ENCODE measurements at places on chromosomes 2 and 18. TPM values are rescaled to one million over a fixed set of nuclear protein-coding genes. Genes with fewer than 3 reads are reported as not detected.
A peak's percentile ranks its signal among the peaks of the same experiment; 100 is the strongest.

AMMECR1L gene
- 13.3 TPM for total RNA-seq

GPBAR1 gene
- total RNA-seq: 1.00 TPM

CYP26B1 gene
- 9.6 TPM for total RNA-seq

IL1R2 gene
- 3.7 TPM for total RNA-seq

CYP27C1 gene
- total RNA-seq: 0.20 TPM

POTEE gene
- 0.17 TPM for total RNA-seq

G6PC2 gene
- total RNA-seq: not detected

RBKS gene
- 6.5 TPM for total RNA-seq

RNU2-63P gene
- total RNA-seq: not detected

GPD2 gene
- 61.7 TPM for total RNA-seq

PTH2R gene
- 0.08 TPM for total RNA-seq

GRCh38 chr2:193808877-193809276 is 1614.1 kb upstream of the TMEFF2 start:
- no peak for DNase-seq

DNA sequence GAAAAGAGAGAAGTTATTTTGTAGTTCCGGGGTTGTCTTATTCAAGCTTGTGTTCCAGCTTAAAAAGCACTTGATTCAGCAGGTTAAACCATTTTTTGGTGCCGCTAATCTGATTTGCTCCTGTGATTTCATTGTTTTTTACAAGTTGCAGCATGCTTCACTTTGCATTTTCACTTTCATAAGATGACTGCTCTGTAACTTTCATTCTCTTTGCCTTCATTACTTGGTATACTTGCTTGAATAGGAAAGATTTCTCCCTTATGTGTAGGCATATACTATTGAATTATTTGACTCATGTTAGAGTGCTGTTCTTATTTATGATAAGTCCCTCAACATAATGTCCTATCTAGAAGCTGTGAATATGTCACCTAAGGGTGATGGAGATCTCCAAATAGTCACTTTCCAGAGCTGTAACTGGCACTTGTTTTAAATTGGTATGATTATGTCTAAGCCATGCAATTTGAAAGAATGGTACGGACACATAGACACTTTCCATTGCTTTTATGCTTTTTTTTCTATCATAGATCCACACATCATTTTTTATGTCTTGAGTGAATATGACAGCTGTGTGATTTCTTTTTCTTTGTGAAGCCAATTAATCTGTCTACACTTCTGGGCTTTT is 254.5 kb downstream of the DSEL start:
- DNase-seq: no peak

DNA sequence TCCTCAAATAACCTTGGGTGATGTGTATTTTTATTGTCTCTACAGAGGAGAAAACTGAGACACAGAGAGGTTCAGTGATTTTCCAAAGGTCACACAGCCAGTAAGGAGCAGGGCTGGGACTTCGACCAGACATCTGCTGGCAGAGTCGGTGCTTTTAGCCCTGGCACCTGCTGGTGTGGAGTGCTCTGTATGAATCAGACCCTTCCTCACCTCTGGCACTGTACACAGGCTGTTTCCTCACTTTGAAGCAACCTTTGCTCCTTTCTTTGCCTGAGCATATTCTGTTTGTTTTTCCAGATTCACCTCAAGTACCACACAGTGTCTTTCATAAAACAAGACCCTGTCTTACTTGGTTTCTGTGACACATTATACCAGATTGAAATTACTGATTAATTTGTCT is 107.9 kb downstream of the DPP10 start:
- no peak for DNase-seq

GRCh38 chr2:104286841-104287240 is 567.1 kb upstream of the POU3F3 start:
- no peak for DNase-seq

DNA sequence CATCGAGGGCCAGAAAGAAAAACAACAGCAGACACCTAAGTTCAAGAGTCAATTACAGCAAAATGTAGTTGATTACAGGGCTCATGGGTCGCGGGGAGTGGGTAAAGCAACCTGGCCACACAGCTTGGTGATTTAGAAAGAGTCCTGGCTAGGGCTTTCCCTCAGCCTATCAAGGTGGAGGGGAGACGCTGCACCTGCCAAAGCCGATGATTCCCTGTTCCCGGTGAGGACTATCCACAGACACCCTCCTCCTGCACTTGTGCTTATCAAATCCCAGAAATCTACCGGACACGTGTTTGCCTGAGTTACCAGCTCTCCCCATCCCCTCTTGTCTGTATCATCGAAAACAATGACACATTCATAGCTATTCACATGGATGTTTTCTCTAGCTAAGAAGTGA is 7.0 kb upstream of the SOX11 start:
- DNase-seq: no peak

DNA sequence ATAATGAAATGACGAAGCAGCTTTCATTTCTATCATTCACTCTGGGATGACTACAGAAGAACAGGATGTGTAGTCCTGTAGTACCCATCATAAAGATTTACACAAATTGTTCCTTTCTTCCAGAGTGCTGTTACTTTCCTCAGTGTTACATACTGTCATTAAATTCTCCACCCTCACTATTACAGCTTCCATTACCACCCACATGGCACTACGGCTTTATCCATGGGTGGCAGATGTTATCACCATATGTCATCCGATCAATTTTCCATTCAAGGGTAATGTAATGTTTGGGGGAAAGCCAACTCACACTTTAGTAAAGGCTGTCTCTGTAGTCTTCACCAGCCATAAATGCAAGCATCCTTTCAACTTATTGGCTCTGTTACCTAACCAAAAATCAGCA is 7.1 kb upstream of the CSRNP3 start:
- DNase-seq: no peak

GRCh38 chr18:12652861-12653401 is 5.0 kb downstream of the SPIRE1 start:
- DNase-seq: no peak

- DNase-seq: no peak
These were observed 144.2 kb upstream of the CYP1B1 start for GRCh38 chr2:38220164-38220563.

DNA sequence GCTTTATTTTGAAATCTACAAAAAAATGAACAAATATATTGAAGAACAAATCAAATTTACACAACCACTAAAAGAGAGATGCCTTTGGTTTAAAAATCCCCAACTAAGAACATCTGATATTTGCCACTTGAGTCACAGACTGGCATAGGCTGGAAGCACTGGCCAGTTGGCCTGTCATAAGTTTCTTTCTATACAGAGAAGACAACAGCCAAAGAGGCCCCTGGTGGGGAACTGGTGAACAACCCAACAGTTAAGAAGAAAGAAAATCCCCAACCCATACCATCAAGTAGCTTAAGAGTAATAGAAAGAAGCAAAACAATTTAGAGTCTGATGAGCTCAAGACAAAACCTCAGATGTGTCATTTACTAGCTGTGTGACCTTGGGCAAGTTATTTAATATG is 45.5 kb downstream of the OSR1 start:
- DNase-seq: no peak

GRCh38 chr2:145721681-145722080 is 1201.8 kb upstream of the ZEB2 start:
- DNase-seq: no peak

GRCh38 chr2:220144411-220144810 is 517.0 kb downstream of the SLC4A3 start:
- no peak for DNase-seq

DNA sequence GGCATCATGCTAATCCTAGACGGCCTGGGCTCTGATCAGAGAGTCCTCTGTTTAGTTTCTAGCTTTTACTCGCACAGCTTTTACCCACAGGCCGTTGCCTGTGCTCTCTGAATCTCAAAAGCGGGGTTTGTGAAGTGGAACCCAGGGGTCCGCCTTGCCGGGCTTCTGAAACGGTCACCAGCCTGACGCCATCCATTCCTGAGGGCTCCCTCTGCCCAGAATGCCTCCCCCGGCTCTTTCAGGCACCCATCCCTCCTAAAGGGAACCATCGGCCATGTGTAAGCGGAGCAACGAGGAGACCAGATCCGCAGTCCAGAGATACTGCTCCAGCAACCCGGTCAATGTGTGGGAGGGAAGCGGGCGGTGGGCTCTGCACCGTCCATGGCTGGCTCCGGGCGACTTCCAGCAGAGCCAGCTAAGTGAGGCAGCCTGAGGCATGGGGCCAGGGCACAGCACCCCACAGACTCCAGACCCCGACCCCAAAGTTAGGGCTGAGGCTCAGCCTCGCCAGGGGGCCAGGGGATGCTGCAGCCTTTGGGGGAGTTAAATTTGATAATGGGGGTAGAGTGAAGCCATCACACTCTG is 28.8 kb downstream of the SALL3 start:
- no peak for DNase-seq

DNA sequence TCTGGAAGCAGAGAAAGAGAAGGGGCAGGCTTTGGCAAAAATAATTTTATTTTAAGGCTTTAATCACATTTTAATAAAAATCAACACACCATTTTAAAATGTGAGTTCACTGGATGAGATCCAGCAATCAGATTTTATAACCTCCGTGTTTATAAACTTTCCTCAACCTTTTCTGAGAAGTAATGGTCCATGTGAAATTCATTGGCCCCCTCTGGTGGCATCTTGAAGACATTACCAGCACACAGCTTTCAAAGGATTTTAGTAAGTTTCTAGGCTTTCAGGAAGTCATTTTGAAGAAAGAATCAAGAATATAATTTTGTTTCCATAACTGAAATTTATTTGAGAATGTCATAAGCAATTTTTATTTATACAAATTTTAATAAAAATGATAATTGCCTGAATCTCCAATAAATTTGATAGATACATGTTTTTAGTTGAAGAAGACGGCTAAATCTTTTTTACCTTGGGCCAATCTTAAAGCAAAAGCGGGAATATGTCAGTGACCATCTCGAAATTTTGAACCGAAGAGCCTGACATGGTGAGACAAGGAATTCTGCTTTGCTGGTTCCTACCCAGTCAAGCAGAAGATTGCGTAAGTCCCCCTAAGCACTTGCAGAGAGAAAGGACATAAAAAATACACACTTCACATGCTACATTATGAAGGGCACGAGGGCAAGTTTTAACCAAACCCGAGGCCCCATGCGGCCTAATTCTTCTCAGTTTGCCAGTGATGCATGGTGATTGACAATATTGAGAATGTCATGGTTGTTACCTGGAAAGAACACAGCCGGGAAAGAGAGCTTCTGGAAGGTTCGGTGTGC is 128.4 kb upstream of the CBLN2 start:
- no peak for DNase-seq

- no peak for DNase-seq
These were observed 35.4 kb upstream of the PGAP1 start for GRCh38 chr2:196961889-196962288.

DNA sequence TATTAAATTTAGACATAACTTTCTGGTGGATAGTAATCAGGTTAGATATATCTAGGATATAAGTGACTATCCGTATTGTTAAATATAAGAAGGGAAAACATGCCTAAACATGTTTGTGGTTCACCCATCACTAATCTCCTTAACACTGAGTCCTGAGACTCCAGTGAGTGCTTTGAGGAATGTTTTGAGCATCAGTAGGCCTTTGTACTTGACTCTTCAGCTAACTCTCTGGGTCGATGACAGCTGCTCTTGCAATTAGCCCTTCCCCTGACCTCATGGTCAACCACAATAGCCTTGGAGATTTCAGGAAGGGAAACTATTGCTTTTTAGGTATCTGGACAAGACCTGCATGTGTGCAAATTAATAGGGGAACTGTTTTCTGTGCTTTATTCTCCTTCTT is 716.8 kb downstream of the EPHA4 start:
- no peak for DNase-seq

DNA sequence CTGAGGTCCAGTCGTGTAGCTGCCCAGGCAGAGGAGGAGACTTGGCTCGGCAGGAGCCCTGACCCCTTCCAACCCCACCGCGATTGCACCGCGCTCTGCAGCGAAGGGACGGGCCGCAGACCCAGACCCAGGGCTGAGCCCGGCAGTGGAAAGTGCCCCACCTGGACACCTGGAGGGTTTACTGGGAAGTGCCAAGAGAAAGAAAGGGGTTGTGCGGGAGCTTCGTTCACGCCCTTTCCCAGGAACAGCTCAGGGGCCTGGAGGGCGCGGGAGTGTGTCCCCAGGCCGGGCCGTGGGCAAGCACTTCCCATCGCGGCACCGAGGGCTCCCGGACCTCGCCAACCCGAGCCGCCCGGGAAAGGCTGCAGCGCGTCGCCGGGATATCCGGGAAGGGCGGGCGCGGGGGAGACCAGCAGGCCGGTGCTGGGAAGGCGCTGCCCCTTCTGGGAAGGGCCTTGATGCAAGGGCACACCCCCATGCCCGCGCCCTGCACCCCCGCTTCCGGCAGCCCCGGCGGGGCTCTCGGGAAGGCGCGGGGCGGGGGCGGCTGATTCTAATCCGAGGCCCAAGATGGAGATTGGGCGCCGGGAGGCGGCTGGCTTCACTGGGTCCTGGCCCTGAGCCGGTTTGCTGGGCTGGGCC is 36.1 kb upstream of the MRPL33 start:
- DNase-seq: peak; percentile 78

GRCh38 chr2:182906454-182906853 is 40.0 kb upstream of the FRZB start:
- no peak for DNase-seq

DNA sequence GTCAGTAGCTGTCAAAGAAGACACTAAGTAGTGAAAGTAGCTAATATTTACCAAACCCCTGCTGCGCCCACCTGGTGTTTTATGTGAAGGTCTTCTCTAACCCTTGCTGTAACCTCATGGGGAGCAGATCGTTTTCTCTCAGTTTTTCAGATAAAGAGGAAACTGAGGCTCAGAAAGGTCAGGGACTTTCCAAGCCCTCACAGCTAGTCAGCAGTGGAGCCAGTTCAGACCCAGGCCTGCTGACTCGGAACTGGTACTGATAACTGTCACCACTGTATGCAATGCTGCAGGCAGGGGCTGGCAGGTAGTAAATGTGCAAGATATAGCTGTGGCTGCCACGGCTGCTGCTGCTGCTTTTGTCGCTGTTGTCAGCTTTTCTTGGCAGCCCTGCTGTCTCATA is 69.1 kb downstream of the LRRFIP1 start:
- no peak for DNase-seq

- no peak for DNase-seq
These were observed 113.5 kb downstream of the NDUFA10 start for GRCh38 chr2:239911641-239912071.

DNA sequence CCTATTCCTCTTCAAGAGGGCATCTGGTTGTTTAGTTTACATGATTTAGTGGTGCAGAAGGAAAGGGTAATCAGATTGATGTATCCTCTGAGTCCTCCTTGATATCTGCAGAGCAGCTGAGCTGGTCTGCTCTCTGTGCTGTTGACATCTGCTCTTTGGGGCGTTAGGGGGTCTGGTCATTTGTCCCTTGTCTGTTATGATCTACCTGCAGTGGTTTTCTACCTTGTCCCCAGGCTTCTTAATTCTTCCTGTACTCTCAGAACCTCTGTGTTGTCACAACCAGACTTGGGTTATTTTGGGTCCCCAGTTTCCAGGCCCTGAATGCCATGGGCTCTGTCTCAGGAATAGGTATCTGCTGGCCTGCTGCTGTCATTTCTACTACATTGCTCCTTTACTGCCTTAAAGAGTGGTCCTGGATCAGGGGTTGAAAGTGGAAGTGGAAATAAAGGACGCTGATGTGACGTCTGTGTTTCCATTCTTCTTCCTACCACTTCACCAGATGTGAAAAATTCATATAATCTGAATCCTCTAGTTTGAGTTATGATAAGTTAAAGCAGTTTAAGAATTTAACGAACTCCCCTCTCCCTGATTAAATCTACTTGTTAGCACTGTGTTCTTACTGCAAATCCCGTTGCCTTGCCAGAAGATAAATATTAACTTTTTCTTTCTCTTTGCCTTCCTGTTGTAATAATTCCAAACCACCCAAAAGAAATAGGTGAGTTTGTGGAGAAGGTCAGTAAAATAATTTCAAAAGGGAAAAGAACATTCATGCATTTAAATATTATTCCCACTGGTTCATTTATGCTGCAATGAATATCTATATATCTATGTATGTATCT is 16.6 kb upstream of the CPS1 start:
- DNase-seq: no peak
